ENCODE measurements at places on chromosomes 2 and 18. TPM values are rescaled to one million over a fixed set of nuclear protein-coding genes. Genes with fewer than 3 reads are reported as not detected.
A peak's percentile ranks its signal among the peaks of the same experiment; 100 is the strongest.

GRCh38 chr2:235116885-235117492 lies 165.2 kb downstream of the SH3BP4 start:
- ATAC-seq: no peak

- no peak for ATAC-seq
These were observed 424.2 kb downstream of the TSN start for GRCh38 chr2:122179492-122180165.

- ATAC-seq: peak; percentile 63
These were observed 484 bp upstream of the DARS1 start for GRCh38 chr2:135985826-135986393.

DNA sequence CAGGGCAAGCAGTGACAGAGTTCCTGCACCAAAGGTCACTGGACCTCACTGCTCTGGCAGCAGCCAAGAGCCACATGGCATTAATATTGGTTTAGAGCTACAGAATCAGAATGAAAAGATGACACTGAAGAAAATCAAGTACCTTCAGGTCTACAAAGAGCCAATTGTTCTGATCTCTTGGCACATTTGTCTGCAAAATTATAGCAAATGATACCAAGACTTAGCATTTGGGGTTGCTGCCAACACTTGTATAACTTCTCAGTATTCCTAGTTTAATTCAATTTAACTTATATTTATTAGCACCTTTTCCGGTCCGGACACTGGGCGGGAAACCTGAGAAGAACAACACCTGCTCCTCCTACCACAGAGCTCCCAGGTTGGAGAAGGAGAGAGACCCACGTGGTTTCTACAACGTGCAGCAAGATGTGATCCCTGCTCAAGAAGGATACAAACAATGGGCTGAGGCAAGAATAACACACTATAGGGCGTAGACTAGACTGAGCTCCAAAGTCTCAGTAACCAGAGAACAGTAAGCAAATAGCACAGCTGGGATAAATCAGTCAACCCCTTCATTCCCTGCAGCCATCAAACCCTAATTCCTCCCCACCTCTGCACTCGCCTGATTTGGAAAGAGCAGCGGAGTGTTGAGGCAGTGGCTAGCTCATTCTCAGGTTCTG lies 2.4 kb downstream of the LRRC30 start:
- ATAC-seq: no peak

The NPHP1 gene
- total RNA-seq: 1.5 TPM

The KIF1A gene
- total RNA-seq: 1.1 TPM

The ASIC4 gene
- total RNA-seq: 0.56 TPM

The ST6GAL2 gene
- total RNA-seq: not detected
